CD4-positive, alpha-beta memory T cell (primary cell): ENCODE measurements at places on chromosomes 7 and 10. TPM values are rescaled to one million over a fixed set of nuclear protein-coding genes. Genes with fewer than 3 reads are reported as not detected.

Gene SKIDA1
- 0.73 TPM for total RNA-seq

Gene KCNMA1
- not detected for total RNA-seq

Gene CYP2C19
- total RNA-seq, result 0.22 TPM

DNA sequence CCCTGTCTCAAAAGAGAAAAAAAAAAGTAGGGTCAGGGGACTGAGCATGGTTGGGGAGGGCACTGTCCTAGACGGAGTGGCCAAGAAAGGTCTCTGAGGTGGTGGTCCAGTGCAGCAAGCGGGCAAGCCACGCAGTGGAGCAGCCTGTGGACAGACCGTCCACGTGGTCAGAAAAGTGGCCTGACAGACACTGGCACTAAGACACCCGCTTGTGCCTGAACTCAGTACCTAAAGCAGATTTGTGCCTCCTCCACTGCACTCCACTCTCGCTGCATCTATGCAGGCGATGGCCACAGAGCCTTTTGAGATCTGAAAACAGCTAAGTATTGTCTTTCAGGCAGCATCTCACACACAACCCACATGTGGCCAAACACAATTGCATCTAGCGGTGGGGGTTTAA is 8.8 kb downstream of the ASB10 start:
- no peaks in the 10 kb centered on the region for H3K4me1 ChIP-seq
- no peak overlapping the region for H3K4me3 ChIP-seq
- no peaks in the 10 kb centered on the region for H3K36me3 ChIP-seq

GRCh38 chr7:106089647-106090046 is 22.5 kb downstream of the SYPL1 start:
- H3K4me1 ChIP-seq, result no peaks in the 10 kb centered on the region
- peaks cover 9% of the 10 kb centered on the region for H3K36me3 ChIP-seq
- no peak overlapping the region for H3K4me3 ChIP-seq
- H3K27ac ChIP-seq, result no peak overlapping the region
- DNase-seq, result no peak

- no peak overlapping the region for H3K27ac ChIP-seq
- DNase-seq, result no peak
- H3K36me3 ChIP-seq, result no peaks in the 10 kb centered on the region
- no peaks in the 10 kb centered on the region for H3K4me1 ChIP-seq
- H3K4me3 ChIP-seq, result no peak overlapping the region
Observed at GRCh38 chr7:155361947-155362346, 64.3 kb downstream of the INSIG1 start.

GRCh38 chr7:107660381-107661080 is at the start of gene SLC26A4:
Gene SLC26A4 (plus strand): TSS chr7:107660828. CDS start chr7:107661642, 814 bp downstream.
- no peak for DNase-seq
- H3K4me3 ChIP-seq, result peak within 1 kb of the TSS; percentile 51
- H3K4me1 ChIP-seq, result peaks cover 30% of the 10 kb centered on the region
- H3K27me3 ChIP-seq, result peaks cover 18% of the 10 kb centered on the region
- H3K36me3 ChIP-seq, result no peaks in the 10 kb centered on the region
- H3K27ac ChIP-seq, result no peak within 1 kb of the TSS

DNA sequence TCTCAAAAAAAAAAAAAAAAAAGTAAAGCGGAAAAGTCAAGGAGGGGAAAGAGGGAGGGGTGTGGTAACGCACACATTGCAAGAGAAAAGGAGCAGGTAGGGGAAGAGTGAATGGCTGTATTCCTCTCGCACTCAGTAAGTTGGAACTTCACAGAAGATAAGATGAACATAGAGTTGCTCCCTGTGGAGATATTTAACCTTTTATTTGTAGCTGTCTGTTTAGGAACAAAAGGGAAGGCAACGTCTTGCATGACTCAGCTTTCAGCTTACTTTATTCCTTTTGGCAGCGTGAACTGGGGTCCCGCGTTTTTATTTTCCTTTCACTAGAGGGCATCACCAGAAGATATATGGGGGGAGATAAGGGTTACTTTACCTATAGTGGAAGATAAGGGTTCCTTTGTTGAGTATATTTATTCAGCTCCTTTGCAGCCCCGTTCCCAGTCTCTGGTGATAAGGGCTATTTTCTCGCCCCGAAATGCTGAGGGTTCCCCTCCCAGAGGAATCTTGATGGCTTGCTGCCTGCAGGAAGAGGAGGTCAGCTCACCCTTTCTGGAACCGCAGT is 78.5 kb downstream of the APBB1IP start:
- no peak overlapping the region for H3K27ac ChIP-seq
- no peak for DNase-seq
- no peaks in the 10 kb centered on the region for H3K4me1 ChIP-seq
- H3K36me3 ChIP-seq, result peaks cover 69% of the 10 kb centered on the region
- no peaks in the 10 kb centered on the region for H3K27me3 ChIP-seq

DNA sequence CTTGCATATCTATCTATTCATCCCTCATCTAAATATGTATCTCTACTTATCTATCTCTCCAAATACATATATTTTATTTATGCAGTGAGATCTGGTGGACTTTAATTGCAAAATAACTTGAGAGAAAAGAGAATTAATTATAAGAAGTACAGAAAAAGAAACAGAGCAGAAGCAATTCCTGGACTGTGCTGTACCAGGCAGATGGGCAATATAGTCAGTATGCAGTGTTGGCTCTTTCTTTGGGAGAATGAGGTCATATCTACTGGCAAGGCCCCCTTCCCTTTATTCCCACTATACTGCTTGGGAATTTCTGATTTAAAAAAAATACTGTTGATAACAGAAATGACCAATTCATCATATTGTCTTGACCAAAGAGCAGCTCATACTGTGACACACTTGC is 49.0 kb upstream of the TOMM7 start:
- H3K4me1 ChIP-seq, result no peaks in the 10 kb centered on the region
- no peak overlapping the region for H3K27ac ChIP-seq
